Cardiac fibroblast (primary cell): ENCODE measurements at places on chromosomes 4 and X.

DNA sequence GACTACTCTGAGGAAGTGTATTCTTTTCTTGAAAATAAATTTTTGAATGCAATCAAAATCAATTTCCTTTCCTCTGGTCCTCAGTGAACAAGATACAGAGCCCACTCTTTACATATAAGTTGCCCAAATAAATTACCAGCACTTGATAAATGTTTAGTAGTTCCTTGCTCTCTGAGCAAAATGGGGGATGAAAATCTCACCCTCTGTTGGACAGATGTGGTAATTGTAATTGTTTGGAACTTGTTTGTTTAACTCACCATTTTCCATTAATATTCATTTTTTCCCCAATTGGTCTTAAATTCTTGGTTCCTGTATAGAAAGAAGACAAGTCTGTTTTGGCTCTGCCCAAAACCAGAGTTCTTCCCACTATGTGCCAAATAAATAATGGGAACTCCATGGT lies 146.3 kb downstream of the LDB2 start:
- DNase-seq = peak; percentile 52

GRCh38 chr4:113026556-113026955 lies 22.9 kb upstream of the ANK2 start:
- peak; percentile 52 for DNase-seq

DNA sequence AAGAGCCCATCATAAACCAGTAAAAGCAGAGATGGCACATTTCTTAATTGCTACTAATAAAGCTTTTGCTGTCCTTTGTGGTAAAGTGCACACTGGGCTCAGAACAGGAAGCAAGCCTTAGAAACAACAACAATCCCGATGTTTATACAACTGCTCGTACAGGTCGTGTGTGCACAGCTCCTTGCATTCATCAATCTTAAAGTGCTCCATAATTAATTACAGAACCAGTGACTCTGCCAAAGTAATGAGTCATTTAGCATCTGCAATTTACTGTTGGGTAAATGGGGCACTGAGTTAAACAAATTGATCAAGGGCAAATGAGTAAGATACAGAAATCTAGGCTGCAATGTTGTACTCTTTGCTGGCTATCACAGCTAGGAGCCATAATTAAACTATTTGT lies 61.3 kb upstream of the TXK start:
- no peak for DNase-seq

GRCh38 chr4:109432203-109432602 lies 1.4 kb upstream of the SEC24B start:
- DNase-seq = no peak

DNA sequence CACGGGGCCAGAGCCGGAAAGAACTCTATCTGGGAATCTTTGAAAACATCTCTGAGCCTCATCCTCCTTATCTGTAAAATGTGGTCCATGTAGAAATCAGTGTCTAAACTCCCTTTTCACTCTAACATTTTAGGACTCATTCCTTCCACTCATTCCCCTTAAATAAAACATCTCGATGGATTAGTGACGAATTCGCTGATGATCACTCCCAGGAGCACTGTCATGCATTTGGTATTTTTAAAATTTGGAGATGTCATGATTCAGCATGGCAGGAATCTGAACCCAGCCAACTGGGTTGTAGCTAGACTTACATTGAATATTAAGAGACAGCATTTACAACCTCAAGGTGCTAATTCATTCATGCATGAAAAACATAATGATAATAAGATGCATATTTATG lies 88.1 kb downstream of the SPANXN3 start:
- DNase-seq = peak; percentile 52

- DNase-seq = no peak
Observed at GRCh38 chr4:1459081-1459721, 53.0 kb upstream of the NKX1-1 start.

- DNase-seq = no peak
Observed at GRCh38 chrX:113275804-113276203, 435.2 kb upstream of the AMOT start.

DNA sequence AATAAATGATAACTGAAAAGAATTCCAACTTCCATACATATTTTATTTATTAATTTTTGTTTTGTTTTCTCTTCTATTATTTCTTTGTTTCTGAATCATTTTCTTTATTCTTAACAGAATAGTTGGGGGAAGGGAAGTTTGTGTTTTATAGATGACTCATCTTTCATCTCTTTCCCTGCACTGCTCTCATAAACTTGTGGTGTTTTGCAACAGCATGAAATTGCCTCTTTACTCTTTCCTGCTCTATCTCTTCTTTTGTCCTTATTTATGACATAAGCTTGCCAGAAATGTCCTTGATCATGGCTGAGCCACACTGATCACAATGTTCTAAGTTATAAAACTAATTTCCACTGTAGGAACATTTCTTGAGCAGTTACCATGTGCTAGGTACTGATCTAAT lies 22.3 kb downstream of the QRFPR start:
- peak; percentile 77 for DNase-seq

DNA sequence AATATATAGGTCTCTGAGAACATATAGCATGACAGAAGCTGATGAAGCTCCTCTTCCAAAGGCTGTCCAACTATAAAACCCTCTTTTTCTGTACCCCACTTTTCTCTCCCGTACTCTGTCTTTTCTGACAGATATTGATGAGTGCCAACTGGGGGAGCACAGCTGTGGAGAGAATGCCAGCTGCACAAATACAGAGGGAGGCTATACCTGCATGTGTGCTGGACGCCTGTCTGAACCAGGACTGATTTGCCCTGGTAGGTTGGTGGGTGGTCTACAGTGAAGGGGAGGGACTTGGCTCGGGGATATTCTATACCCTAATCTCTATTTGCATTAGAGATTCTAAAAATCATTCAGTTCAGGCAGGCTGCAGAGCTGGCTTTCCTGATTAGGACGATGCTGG lies 80.4 kb downstream of the EGF start:
- no peak for DNase-seq

DNA sequence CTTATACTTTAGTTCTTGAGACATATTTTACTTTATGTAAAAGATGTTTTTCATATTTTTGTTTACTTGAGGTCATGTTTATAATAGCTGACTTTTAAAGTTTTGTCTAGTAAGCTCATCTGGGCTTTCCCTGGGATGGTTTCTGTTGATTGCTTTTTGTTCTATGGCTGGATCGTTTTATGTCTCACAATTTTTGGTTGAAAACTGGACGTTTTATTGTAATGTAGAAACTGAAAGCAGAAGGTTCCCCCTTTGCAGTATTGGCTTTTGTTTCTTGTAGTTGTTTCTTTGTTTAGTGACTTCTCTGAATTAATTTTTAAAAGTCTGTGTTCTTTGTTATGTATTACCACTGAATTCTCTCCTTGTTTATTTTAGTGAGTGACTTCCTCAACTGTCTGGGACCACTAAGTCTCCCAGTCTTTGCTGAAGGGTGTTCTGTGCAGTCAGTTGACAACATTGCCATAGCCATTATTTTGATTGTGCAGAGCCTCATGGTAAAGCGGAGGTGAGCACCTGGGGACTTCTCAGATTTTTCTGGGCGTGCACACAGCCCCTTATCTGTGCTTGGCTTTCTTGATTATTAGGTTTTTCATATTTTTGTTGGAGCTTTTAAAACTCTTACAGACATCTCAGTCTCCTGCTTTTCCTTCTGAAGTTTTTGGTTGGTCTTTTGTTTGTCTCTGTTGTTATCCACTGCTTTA lies 31.0 kb downstream of the KDM6A start:
- DNase-seq = no peak

DNA sequence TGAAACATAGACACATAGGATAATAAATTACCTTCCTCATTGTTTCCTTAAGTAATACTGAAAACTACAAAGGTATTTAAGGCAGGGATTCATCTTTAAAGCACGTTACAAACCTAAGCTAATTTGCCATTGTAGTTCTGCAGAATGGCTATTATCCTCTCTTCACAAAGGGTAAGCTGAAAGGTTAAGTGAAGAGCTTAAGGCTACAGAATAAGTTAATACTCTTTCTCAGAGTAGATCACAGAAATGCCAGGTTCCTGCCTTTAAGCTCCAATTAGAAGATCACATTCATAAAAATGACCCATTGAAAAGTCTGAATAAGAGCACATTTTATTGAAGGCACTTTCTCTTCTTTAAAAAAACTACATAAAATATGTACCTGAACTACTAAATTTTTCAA lies 42.1 kb upstream of the PRDM5 start:
- no peak for DNase-seq

- peak; percentile 62 for DNase-seq
Observed at GRCh38 chrX:129808158-129808828, 28.5 kb downstream of the SASH3 start.

GRCh38 chr4:173801876-173802661 lies 272.0 kb upstream of the HAND2 start:
- DNase-seq = peak; percentile 8
